Activated CD4-positive, alpha-beta T cell treated with anti-CD3 and anti-CD28 coated beads, Interleukin-2, amount 10 ng/mL, durations not matched to agents 7 days and 5 days (primary cell): ENCODE measurements at places on chromosomes 1 and 21.

GRCh38 chr1:245823408-245824147 lies 668.8 kb downstream of the KIF26B start:
- no peak for DNase-seq

- no peak for DNase-seq
These were observed 1.3 kb downstream of the ZNF644 start for GRCh38 chr1:91020486-91020885.

DNA sequence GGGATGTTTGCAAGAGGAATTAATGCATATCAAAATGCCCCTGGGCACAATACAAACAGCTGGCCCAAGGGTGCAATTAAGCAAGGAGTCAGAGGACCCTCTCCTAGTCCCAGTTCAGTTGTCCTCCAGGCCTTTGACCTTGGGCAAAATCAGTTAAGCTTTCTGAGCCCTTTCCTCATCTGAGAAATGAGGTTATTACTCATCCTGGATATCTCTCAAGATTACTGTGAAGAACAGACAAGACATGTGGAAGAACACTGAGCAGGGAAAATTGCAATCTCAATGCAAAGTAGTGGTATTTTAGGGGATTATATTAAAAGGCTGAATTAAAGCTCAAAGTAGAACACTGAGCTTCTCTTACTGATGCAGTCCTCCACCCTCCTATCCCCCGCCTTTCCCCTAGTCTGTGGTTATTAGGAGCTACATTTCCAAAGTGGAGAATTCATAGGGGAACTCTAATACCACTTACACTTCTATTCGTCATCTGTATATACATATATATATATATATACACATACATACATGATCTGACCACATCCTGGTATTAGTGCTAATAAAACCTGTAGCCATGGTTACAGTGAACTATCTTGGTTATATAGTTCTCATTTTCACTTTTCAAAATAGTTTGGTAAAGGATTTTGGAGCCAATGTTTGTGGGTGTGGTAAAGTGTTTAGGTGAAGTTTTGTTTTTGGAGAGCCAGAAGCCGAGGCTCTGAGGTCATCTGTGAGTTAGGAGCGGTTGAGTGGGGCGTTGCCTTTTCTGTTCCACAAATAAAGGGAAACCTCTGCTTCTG lies 18.1 kb downstream of the KIAA0040 start:
- DNase-seq, result no peak

DNA sequence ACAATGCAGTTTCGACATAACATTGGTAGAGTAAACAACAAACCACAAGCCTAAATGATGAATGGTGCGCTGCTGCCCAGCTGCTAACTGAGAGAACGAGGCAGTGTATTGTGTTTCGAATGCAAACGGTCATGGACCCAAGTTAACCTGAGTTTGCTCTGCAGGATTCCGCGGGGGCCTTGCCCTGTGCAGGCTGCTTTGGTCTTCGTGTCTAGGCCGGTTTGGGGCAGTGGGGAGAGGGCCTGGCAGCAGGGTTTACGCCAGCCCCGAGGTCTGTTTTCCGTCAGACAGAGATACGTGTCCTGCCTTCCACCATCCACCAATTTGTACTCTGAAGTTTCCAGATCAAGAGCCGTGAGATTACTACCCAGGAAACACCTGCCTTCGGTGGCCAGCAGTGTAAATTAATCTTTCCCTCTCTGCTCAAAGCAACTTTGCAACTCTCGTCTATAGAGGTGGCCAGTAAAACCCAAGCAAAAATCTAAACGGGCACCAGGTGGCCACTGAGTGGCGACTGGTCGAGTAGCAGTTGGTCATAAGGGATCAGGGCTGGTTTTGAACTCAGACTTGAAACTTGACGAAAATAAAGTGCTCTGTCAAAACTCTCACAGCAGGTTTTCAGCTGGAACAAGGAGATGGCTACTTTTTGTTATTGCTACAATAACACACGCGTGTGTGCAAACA lies 6.3 kb upstream of the PRDM15 start:
- no peak for DNase-seq

DNA sequence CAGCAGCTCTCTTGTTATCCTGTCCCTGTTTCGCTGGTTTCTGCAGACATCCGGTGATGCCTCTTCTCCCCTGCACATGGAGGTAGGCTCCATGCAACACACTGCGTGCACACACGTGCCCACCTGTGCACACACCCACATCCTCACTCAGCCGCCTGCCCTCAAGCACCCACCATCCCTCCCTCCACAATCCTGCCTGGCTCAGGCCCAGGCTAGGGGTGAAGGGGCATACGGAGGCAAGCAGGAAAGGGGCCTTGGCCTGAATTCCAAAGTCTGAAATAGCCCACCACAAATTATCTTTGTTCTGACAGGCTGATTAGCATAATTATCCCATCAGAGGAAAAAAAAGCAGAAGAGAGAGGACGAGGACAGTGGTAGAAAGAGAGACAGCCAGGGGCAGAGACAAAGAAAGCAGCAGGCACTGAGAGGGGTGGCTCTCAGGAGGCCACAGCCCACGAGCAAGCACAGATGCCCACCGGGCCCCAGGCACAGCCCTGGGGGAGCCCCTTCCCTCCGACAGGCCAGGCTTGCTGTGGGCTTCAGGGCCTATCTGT lies 73.2 kb downstream of the GRIK3 start:
- no peak for DNase-seq

GRCh38 chr1:205662135-205662738 lies 18.1 kb downstream of the SLC45A3 start:
- no peak for DNase-seq

GRCh38 chr1:24089743-24090555 lies 22.0 kb downstream of the MYOM3 start:
- DNase-seq, result no peak

DNA sequence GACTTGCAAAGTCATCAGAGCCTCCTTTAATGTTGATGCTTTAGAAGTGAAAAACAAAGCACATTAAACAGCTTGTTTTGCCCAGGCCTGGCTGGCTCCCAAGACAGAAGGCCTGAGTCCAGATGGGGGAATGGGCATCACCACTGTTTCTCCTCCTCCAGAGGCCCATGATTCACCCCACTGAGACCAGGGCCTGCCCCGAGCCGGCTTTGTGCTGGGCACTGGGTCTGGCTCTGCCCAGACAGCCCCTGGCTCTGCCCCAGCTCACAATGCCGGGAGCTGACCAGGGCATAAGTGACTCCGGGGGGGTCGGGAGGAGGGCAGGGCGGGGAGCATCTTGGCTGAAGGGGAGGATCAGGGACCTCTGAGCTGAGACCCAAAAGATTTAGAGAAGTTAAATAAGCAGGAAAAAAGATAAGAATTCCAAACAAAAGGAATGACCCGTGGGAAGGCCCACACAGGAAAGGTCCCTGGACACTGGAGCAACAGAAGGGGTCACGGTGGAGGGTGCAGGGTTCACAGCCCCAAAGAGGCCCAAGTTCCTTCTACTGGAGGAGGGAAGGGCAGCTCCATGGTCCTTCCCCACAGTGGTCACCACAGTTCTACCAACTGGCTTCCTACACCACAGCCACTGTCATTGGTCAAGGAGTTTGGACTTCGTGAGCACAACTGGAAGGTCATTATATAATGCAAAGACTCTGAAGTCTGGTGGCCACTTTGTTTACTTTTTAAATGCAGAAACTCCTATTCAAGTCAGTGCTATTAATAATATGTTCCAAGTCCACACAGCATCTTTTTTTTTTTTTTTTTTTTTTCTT lies 5.5 kb downstream of the C2CD2 start:
- DNase-seq, result no peak

DNA sequence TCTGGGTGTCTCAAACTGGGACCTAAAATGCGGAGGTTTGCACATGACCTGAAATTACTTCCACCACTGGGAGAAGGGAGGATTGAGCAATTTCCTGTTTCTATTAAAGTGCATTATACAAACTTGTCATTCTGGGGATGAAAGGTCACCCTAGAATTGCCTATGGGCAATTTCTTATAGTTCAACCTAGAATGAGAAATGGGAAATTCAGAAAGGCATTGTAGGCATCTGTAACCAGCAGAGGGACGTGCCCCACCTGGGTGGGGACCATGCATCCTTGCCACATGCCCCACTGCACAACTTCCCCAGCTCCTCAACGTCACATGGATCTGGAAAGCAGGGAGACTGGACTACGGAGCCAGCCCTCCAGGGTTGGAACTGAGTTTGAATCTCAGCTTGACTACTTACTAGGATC lies 47.0 kb downstream of the MRPL39 start:
- no peak for DNase-seq

DNA sequence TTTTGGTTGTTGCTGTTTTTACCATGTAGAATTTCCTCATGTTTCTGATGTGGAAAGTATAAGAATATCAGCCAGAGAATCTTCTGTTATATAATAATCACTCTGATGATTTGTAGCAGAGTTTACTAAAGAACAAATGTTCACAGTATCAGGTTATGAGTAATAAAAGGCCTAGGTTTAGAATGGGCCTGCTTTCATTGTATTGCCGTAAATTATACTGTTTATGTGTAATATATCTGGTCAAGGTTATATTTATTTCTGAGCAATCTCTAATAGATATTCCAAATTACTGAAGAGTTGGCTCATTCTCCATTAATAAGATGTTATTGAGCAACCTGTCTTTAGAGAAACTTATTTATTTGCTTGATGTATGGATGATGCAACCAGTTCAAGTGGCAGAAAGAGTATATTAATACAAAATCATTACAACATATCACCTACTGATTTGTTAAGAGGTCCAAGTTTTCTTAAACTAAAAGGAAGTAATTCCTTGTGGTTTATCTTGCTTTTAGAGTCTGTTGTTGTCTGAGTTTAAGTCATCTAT lies 649.4 kb upstream of the CXADR start:
- DNase-seq, result no peak

DNA sequence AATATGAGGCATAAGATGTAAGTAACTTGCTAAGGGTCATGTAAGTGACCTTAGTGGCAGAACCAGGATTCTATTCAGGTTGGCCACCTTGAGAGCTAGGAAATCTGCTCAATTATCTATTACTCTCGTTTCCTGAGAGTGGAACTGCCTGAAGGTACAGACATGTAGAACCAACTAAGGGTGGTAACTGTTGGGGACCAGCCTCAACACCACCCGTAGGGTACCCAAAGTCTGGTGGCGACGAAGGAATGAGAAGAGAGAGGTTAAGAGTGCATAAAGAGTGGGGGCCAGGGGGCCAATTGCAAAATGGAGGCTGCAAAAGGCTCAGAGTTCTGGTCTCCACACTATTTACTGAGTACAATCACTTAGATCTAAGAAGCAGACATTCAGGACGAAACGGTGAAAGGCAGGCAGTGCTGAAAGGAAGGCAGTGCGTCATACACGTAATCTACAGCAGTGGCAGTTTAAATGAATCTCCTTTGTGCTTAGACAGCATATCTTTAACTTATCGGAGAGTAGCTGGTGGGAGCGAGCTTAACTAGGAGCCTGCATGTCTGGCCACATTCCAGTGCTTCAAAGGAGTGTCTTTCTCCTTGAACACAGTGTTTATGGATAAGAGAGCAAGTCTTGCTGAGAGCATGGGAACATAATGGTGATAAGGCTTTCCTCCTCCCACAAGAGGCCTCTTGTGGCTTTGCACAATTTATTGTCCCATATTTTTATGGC lies 25.0 kb downstream of the SRSF4 start:
- no peak for DNase-seq

DNA sequence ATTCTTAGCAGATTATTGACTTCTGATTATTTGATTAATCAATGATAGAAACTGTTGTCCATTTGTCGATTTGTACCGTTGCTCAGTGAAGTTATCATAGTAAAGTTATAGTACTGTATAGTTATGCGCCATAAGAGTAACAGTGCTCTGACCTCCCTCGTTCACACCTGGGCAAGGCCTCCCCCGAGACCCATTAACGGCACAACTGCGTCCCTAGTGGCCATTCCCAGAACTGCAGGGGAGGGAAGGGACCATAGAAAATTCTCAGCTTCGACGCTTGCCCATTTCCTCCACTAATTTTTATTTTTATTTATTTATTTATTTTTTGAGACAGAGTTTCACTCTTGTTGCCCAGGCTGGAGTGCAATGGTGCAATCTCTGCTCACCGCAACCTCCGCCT lies 334.4 kb downstream of the DSCAM start:
- no peak for DNase-seq

- DNase-seq, result no peak
These were observed 216.9 kb upstream of the SAMSN1 start for GRCh38 chr21:14762734-14763694.

GRCh38 chr1:67118646-67119045 lies 16.1 kb downstream of the C1orf141 start:
- no peak for DNase-seq
